Naive thymus-derived CD8-positive, alpha-beta T cell (primary cell): ENCODE measurements at places on chromosomes 1 and 21.

- no peak for DNase-seq
Measured at GRCh38 chr1:229264487-229264886, 6.4 kb upstream of the RAB4A start.

GRCh38 chr1:203368624-203369451, 17.9 kb upstream of the FMOD start:
- DNase-seq, result no peak

GRCh38 chr1:47895279-47896125, 101.7 kb downstream of the TRABD2B start:
- DNase-seq, result no peak

DNA sequence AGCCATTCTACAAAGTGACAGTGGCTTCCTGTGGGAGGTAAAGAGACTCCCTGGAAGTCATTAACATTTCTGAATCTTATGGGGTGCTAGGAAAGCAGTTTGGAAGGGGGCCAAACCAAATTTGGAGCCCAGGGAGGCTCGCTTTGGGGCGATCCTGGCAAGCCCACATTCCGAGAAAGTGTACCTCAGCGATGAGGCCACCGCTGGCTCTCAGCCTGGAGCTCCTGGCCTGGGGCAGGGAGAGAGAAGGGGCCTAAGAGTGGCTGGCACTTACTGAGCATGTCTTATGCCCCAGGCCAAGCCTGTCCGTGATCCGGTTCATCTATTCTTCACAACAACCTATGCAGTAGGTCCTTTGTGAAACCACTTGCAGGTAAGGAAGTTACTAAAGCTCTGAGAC, 98.8 kb downstream of the CCDC185 start:
- DNase-seq, result no peak

DNA sequence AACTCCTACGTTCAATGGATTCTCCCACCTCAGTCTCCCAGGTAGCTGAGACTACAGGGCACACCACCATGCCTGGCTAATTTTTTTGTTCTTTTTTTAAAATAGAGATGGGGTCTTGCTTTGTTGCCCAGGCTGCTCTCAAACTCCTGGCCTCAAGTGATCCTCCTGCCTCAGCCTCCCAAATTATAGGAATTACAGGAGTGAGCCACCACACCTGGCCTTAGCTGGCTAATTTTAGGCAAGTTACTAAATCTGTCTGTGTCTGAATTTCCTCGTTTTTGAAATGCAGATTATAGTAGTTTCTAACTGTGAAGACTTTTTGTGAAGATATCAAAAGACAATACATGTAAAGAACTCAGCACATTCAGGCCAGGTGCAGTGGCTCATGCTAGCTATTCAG, 13.7 kb downstream of the ACBD6 start:
- no peak for DNase-seq

- DNase-seq, result no peak
Measured at GRCh38 chr1:184388319-184388889, 1.6 kb downstream of the C1orf21 start.

- DNase-seq, result no peak
Measured at GRCh38 chr1:223425550-223425949, 32.3 kb downstream of the CCDC185 start.
